Peyer's patch (tissue), 4 donors: ENCODE measurements at places on chromosomes 11 and 22. TPM values are rescaled to one million over a fixed set of nuclear protein-coding genes. Genes with fewer than 3 reads are reported as not detected.

Gene LRRC56
- total RNA-seq, result 4.1 TPM

DNA sequence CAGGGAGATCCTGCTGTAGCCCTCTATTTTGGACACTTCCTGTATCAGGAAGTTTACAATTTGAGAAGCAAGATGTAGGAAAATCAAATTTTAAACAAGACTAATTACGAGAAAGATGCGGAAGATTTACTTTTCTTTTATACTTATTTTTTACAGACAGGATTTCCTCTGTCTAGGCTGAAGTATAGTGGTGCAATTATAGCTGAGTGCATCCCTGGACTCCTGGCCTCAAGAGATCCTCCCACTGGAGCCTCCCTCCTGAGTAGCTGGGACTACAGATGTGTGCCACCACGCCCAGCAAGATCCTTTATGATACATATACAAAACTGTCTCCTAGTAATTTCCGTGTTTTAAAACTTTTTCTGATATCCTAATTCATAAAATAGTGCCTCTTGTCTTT lies 17.2 kb upstream of the CARD18 start:
- H3K4me3 ChIP-seq, result no peak overlapping the region
- no peak overlapping the region for H3K27ac ChIP-seq
- H3K27me3 ChIP-seq, result no peaks in the 10 kb centered on the region
- H3K36me3 ChIP-seq, result no peaks in the 10 kb centered on the region
- DNase-seq, result no peak

- H3K27ac ChIP-seq, result no peak overlapping the region
- H3K27me3 ChIP-seq, result no peaks in the 10 kb centered on the region
- no peaks in the 10 kb centered on the region for H3K36me3 ChIP-seq
- DNase-seq, result no peak
These were observed 253.0 kb upstream of the CCDC179 start for GRCh38 chr11:23112987-23113886.

GRCh38 chr11:16410479-16410878 lies 54.1 kb upstream of the SOX6 start:
- H3K4me3 ChIP-seq, result no peak overlapping the region
- no peaks in the 10 kb centered on the region for H3K36me3 ChIP-seq
- no peaks in the 10 kb centered on the region for H3K27me3 ChIP-seq
- H3K4me1 ChIP-seq, result no peaks in the 10 kb centered on the region

Gene TEAD1
- total RNA-seq, result 66.6 TPM

Gene RASSF10
- 4.4 TPM for total RNA-seq

Gene NXPE4
- 0.67 TPM for total RNA-seq

Gene PARVG
- total RNA-seq, result 33.0 TPM

DNA sequence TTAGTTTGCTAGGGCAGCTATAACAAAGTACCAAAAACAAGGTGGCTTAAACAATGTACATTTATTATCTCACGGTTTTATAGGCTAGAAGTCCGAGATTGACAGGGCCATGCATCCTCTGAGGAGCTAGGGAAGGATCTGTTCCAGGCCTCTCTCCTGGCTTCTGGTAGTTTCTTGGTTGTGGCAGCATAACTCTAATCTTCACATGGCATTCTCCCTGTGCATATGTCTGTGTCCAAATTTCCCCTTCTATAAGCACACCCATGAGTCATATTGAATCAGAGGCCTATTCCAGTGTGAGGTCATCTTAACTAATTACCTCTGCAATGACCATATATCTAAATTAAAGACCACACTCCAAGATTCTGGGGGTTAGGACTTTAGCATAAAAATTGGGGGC lies 31.3 kb upstream of the MMP13 start:
- no peak overlapping the region for H3K27ac ChIP-seq
- no peaks in the 10 kb centered on the region for H3K27me3 ChIP-seq
- H3K36me3 ChIP-seq, result no peaks in the 10 kb centered on the region

GRCh38 chr11:42012271-42012670 lies 552.8 kb upstream of the LRRC4C start:
- no peak overlapping the region for H3K4me3 ChIP-seq
- DNase-seq, result no peak
- H3K4me1 ChIP-seq, result no peaks in the 10 kb centered on the region
